Neural crest cell (in vitro differentiated cells): ENCODE measurements at places on chromosomes 7 and 10. TPM values are rescaled to one million over a fixed set of nuclear protein-coding genes. Genes with fewer than 3 reads are reported as not detected.

- DNase-seq = no peak
Measured at GRCh38 chr7:36794689-36795088, 70.4 kb upstream of the AOAH start.

Gene RHOBTB1
- 15.8 and 15.9 TPM in 2 replicates for total RNA-seq

GRCh38 chr10:71638822-71639719 lies 80.5 kb downstream of the C10orf105 start:
- DNase-seq = no peak

Gene DHX32
- 35.6 and 36.3 TPM in 2 replicates for total RNA-seq

DNA sequence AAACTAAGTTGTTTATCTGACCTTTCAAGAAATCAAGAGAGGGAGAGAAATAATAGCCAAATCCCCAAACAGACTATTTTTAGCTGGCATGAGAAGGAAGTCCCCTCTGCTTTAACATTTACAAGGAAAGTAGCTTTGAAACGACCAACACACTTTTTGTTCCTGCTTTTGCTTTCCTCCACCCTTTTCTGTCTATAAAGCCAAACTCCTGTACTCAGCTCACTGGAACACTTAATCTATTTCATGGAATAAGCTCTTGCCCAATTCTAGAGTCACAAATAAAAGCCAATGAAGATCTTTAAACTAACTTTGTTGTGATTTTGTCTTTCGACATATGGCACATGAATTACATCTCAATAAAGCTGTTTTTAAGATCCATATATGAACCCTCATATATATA lies 86.8 kb upstream of the CCDC71L start:
- no peak for DNase-seq
